ENCODE measurements at places on chromosomes 4 and X. TPM values are rescaled to one million over a fixed set of nuclear protein-coding genes. Genes with fewer than 3 reads are reported as not detected.

Gene MAGEA6
- not detected for total RNA-seq

Gene CXCL3
- not detected for total RNA-seq

Gene CENPVL1
- total RNA-seq, result not detected

Gene SERTM2
- total RNA-seq, result not detected

Gene CT45A5
- total RNA-seq, result not detected

Gene SLC25A4
- 2.5 TPM for total RNA-seq

Gene ASMT
- not detected for total RNA-seq

Gene PDGFRA
- not detected for total RNA-seq

Gene CENPU
- total RNA-seq, result 11.0 TPM

Gene LRCH2
- not detected for total RNA-seq

Gene GPR101
- total RNA-seq, result not detected

Gene SHISA3
- total RNA-seq, result not detected

Gene IBSP
- not detected for total RNA-seq

Gene GPRIN3
- 78.9 TPM for total RNA-seq

Gene IL3RA
- total RNA-seq, result 1.2 TPM

Gene ZNF518B
- 22.9 TPM for total RNA-seq

Gene SUPT20HL1
- not detected for total RNA-seq

Gene MAP3K15
- total RNA-seq, result not detected

Gene RASSF6
- not detected for total RNA-seq

Gene SMIM10L2A
- total RNA-seq, result 0.42 TPM

Data from CD4-positive, CD25-positive, alpha-beta regulatory T cell (primary cell).